ENCODE measurements at places on chromosomes 4 and X. TPM values are rescaled to one million over a fixed set of nuclear protein-coding genes. Genes with fewer than 3 reads are reported as not detected.

DNA sequence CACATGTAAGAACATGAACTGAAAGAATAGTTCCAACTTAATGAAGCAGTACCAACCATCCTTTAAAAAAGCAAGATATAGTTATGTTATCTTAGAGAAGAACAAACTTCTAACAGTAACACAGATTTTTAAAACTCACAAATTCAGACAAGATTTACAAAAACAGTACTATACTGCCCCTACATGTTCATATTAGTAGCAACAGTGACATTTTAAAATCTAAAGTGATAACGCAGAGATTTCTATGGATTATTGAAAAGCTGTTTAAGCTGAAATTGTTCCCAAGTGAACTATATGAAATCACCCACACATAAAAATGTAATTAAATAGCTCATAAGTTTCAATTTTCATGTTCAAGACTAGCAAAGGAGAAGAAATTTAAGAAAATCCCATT is 166.0 kb downstream of the FBXW7 start:
- peak; percentile 24 for DNase-seq

GRCh38 chr4:88533937-88534750 is 10.6 kb upstream of the PYURF start:
- peak; percentile 92 for DNase-seq

DNA sequence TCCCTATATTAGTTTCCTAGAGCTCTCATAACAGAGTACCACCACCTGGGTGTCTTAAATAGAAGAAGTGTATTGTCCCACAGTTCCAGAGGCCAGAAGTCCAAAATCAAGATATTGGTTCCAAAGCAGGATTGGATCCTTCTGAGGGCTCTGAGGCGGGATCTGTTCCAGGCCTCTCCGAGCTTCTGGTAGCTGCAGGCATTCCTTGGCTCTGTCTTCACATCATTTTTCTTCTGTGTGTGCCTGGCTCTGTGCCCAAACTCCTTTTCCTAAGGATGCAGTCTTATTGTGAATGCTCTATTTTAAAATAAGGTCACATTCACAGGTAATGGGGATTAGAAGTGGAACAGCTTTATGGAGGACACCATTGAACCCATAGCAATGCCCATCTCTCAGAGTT is 253.7 kb upstream of the TAPT1 start:
- no peak for DNase-seq

ZNF630 gene
- total RNA-seq: 2.5 TPM

KLHL4 gene
- total RNA-seq: 1.0 TPM

MAGEC2 gene
- not detected for total RNA-seq

AR gene
- not detected for total RNA-seq

All from PC-3 (cell line).